ENCODE measurements at places on chromosomes 13 and 19.

GRCh38 chr19:38944981-38945506, 14.3 kb downstream of the MRPS12 start:
- H3K27ac ChIP-seq: no peak overlapping the region
- H3K27me3 ChIP-seq: no peaks in the 10 kb centered on the region
- peaks cover 24% of the 10 kb centered on the region for H3K4me1 ChIP-seq
- no peak overlapping the region for H3K4me3 ChIP-seq

DNA sequence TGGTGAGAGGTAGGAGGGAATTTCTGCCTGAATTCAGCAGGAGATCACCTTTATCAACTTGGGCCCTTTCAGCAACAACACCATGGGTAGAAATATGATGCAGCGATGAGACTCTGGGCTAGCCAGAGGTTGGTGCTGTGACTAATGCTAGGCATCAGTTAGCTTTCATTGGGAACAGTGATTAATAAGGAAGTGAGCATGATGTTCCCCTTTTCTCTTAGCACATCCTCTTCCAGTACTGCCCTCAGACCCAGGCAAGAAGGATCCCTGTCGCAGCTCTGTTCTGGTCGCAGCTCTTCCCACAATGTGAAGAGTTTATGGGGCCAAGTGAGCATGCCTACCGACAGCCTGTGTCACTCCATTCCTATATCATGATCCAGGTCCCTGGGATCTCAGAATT, 100.5 kb downstream of the FLT1 start:
- H3K27ac ChIP-seq: no peak overlapping the region
- peaks cover 41% of the 10 kb centered on the region for H3K4me1 ChIP-seq
- no peak overlapping the region for H3K4me3 ChIP-seq
- H3K36me3 ChIP-seq: no peaks in the 10 kb centered on the region

DNA sequence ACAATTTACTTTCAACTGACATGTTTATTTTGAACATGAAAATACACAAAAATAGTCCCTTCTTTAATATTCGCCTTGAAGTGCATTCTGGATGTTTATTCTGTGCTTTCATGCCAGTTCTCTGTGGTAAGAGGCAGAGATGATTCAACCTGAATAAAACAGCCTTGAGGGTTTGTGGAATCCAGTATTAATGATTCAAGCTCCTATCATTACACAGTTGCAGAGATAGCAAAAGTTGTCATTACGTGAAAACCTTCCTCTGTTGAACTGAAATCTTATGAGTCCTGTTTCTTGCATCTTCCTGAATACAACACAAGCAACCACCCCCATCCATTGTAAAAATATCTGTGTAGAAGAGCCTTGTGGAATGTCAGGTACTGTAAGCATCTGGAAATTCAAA, 142.3 kb upstream of the HTR2A start:
- H3K4me1 ChIP-seq: no peaks in the 10 kb centered on the region
- no peak overlapping the region for H3K4me3 ChIP-seq
- H3K27me3 ChIP-seq: no peaks in the 10 kb centered on the region
- no peaks in the 10 kb centered on the region for H3K36me3 ChIP-seq

GRCh38 chr19:2261438-2262172, 5.4 kb upstream of the JSRP1 start:
- peaks cover 12% of the 10 kb centered on the region for H3K27me3 ChIP-seq
- H3K36me3 ChIP-seq: no peaks in the 10 kb centered on the region
- H3K4me1 ChIP-seq: peaks cover 4% of the 10 kb centered on the region
- DNase-seq: no peak

DNA sequence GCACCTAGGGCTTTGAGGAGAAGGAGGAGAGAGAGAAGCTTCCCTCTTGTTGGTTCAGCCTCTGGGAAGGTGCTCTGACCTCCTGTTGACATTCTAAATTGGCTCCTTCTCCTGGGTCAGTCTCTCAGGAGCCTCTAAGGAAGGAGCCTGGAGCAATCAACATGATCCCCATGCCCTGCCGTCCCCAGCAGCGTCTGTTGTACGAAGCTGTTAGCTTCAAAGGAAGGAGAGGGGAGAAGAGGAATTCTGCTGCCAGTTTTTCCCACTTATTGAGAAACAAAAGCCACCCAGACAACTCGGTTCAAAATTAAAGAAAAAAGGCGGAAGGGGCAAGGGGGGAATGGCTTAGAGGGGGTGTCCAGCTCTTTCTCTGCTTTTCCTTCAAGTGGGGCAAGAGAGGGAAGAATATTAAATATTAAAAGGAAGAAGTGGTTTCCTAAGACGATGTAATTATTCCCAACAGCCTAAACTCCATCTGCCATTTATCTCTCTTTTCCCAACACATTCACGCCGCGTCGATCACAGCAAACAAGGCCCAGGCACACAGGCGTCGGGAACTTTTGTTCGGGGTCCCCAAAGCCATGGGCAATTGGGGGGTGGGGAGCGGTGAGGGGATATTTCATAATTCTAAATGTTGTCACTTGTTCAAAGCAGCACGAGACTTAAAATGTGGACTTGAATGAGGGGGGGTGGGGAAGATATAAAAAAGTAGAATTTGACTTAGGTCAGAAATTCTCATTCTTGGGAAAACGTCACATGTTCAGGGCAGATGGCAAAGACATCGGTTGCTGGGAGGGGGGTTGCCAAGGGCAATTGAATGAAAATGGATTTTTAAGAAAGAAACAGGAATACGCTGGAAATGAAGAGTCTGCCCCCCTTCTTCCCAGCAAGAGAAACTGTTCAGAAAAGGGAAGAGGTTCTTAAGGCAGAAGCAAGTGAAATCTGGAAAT, 116.8 kb upstream of the CACNA1A start:
- peaks cover 32% of the 10 kb centered on the region for H3K4me1 ChIP-seq
- H3K4me3 ChIP-seq: peak overlapping the region; percentile 55
- H3K36me3 ChIP-seq: no peaks in the 10 kb centered on the region
- peaks cover 63% of the 10 kb centered on the region for H3K27me3 ChIP-seq
- H3K27ac ChIP-seq: peak overlapping the region; percentile 46
- DNase-seq: no peak

GRCh38 chr19:10681658-10682057, 19.6 kb upstream of the QTRT1 start:
- H3K4me1 ChIP-seq: no peaks in the 10 kb centered on the region
- DNase-seq: no peak
- H3K27me3 ChIP-seq: no peaks in the 10 kb centered on the region
- H3K36me3 ChIP-seq: peaks cover 69% of the 10 kb centered on the region
- H3K4me3 ChIP-seq: no peak overlapping the region

GRCh38 chr19:10699650-10700335, 1.4 kb upstream of the QTRT1 start:
- H3K27ac ChIP-seq: no peak overlapping the region
- DNase-seq: peak; percentile 64
- H3K4me1 ChIP-seq: peaks cover 21% of the 10 kb centered on the region
- H3K4me3 ChIP-seq: no peak overlapping the region
- H3K27me3 ChIP-seq: peaks cover 30% of the 10 kb centered on the region
- H3K36me3 ChIP-seq: no peaks in the 10 kb centered on the region

- peaks cover 5% of the 10 kb centered on the region for H3K4me1 ChIP-seq
- no peaks in the 10 kb centered on the region for H3K27me3 ChIP-seq
- no peak overlapping the region for H3K4me3 ChIP-seq
- H3K36me3 ChIP-seq: no peaks in the 10 kb centered on the region
- DNase-seq: peak; percentile 73
Measured at GRCh38 chr13:90867336-90867683, 480.2 kb upstream of the MIR17HG start.

DNA sequence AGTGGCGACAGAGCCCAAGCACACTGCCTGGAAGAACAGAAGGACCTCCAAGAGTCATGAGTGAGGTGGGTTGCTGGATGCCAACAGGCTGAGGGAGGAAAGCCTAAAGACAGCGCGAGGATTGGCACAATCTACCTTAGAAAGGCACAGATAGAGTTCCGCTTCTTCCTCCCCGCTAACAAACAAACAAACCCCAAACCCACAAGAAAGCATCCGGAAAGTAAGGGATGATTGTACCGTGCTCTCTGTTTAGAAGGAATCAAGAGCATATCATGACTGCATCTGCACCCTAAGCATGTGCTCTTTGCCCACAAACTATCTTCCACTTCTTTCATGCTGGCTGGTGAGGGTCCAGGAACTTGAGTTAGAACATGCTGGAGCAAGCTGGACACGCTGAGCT, 233.0 kb upstream of the KLF12 start:
- H3K27ac ChIP-seq: no peak overlapping the region
- no peak for DNase-seq
- no peak overlapping the region for H3K4me3 ChIP-seq
- H3K4me1 ChIP-seq: no peaks in the 10 kb centered on the region
- H3K27me3 ChIP-seq: peaks cover 4% of the 10 kb centered on the region

DNA sequence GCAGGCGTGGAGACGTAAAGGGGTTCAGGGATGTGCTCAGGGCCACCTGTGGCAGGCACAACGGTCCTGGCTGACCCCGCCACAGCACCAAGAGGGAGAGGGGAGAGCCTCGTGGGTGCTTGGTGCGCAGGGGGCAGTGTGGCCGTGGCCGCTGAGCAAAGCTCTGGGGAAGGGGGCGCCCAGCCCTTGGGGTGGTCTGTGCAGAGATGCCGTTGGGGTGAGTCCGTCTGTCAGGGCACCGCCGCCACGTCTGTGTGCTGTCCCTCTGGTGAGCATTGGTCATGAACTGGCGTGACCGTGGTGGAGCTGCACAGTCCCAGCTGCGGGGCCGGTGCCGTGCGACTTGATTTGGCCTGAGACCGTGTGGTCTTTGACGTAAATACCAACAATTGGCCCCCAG, 15.3 kb downstream of the GNA11 start:
- peaks cover 24% of the 10 kb centered on the region for H3K4me1 ChIP-seq
- no peak for DNase-seq
- H3K4me3 ChIP-seq: no peak overlapping the region
- no peaks in the 10 kb centered on the region for H3K36me3 ChIP-seq
- no peaks in the 10 kb centered on the region for H3K27me3 ChIP-seq
- H3K27ac ChIP-seq: no peak overlapping the region

DNA sequence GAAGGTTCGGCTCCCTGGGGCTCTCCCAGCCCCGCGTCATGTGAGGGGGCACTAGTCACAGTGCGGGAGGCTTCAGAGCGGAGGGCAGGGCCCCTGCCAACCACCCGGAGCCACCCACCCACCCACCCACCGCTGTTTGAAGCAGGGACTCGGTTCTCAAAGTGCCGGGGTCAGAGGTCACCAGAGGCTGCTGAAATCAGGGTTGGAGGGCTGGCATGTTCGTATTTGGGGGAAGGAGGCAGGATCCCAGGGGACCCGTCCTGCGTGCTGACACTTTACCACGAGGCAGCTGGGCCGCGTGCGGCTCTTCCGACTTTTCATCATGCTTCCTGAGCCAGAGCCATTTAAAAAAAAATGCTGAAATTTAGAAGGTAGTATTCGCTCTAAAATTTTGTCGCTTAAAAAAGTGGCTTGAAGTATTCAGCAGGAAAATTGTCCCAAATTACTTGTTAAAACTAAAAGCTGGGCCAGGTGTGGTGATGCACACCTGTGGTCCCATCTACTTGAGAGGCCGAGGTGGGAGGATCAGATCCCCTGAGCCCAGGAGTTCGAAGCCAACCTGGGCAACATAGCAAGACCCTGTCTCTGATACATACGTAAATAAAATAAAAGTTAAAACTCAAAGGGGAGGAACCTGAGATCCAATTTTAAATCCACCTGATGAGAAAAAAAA, 21.2 kb downstream of the ATP11A start:
- H3K36me3 ChIP-seq: peaks cover 44% of the 10 kb centered on the region
- peak overlapping the region; percentile 90 for H3K27ac ChIP-seq
- no peak for DNase-seq

DNA sequence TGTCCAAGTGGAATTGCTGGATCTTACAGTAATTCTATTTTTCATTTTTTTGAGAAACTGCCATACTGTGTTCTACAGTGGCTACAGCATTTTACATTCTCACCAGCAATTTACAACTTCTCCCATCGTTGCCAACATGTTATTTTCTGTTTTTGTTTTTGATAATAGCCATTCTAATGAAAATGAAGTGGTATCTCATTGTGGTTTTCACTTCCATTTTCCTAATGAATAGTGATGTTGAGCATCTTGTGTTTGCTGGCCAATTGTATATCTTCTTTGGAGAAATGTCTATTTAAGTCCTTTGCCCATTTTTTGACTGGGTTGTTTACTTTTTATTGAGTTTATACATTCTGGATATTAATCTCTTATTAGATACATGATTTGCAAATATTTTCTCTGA, 38.6 kb downstream of the KCNRG start:
- DNase-seq: no peak
- no peaks in the 10 kb centered on the region for H3K27me3 ChIP-seq
- no peak overlapping the region for H3K27ac ChIP-seq
- H3K36me3 ChIP-seq: peaks cover 90% of the 10 kb centered on the region
- H3K4me1 ChIP-seq: no peaks in the 10 kb centered on the region

All from nephron progenitor cell (in vitro differentiated cells).